ENCODE measurements at places on chromosomes 6 and 20. TPM values are rescaled to one million over a fixed set of nuclear protein-coding genes. Genes with fewer than 3 reads are reported as not detected.

The GDAP1L1 gene
- total RNA-seq: 0.93 TPM

GRCh38 chr20:58461899-58462298, 53.3 kb downstream of the APCDD1L start:
- no peak overlapping the region for H3K4me3 ChIP-seq
- no peaks in the 10 kb centered on the region for H3K36me3 ChIP-seq
- no peak overlapping the region for H3K27ac ChIP-seq
- H3K4me1 ChIP-seq: no peaks in the 10 kb centered on the region

- no peak overlapping the region for H3K4me3 ChIP-seq
- no peaks in the 10 kb centered on the region for H3K27me3 ChIP-seq
- H3K4me1 ChIP-seq: no peaks in the 10 kb centered on the region
- H3K36me3 ChIP-seq: no peaks in the 10 kb centered on the region
Measured at GRCh38 chr20:54227241-54227640, 19.4 kb downstream of the PFDN4 start.

DNA sequence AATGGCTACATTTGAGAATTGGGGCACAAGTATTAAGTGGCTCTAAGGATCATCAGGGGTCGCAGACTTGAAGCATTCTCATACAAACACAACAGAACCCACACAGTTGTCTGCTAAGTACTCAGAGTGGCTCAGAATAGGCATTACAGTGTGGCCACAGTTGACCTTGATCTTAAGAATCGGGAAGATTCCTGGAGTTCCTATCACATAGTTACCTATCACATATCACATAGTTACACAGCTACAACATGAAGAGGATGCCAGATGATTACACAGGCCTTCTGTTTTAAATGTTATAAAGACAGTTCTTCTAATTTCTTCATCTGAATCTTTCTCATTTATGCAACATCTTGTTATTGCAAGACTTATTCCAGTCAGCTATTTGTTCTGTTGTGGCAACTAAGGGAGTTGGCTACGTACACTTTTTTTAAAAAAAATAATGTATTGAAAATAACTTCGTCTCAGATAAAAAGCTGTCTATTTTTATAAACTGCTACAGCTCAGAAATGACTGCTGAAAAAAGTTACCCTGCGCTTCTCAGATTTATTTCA, 129.0 kb downstream of the REV3L start:
- no peak overlapping the region for H3K4me3 ChIP-seq
- peaks cover 46% of the 10 kb centered on the region for H3K36me3 ChIP-seq

DNA sequence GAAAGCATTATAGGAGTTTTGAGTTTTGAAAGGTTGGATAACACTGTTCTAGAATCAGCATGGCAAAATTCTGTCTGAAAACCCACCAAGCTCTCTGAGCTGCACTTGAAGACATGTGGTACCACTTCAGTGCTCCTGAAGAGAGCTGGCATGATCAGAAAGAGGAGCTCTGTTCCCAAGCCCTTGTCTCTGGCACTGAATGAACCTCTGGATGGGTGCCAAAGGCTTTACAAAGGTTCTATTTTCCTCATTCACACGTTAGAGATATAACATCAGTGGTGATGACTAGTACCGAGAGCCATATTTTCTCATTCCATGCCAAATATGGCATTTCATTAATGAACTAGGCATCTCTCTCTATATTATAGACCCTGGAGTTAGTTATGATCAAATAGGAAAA, 301.8 kb upstream of the ID4 start:
- no peak overlapping the region for H3K4me3 ChIP-seq
- no peaks in the 10 kb centered on the region for H3K4me1 ChIP-seq
- no peaks in the 10 kb centered on the region for H3K36me3 ChIP-seq
- no peak for DNase-seq

The SLC22A2 gene
- not detected for total RNA-seq

DNA sequence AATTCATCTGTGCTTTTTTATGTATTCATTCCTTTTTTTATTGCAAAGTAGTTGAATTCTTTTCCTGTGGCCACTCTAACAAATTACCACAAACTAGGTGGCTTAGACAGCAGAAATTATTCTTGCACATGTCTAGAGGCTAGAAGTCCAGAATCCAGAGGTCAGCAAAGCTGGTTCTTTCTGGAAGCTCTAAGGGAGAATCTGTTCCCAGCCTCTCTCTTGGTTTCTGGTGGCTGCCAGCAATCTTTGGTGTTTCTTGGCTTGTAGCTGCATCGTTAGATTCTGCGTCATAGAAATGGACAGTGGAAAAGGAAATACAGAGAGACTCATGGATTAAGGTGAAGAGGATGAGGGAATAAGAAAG, 39.3 kb downstream of the GSTA2 start:
- no peak overlapping the region for H3K4me3 ChIP-seq
- H3K27me3 ChIP-seq: no peaks in the 10 kb centered on the region

GRCh38 chr6:131819572-131820124, 11.8 kb downstream of the ENPP1 start:
- H3K27ac ChIP-seq: no peak overlapping the region
- H3K27me3 ChIP-seq: no peaks in the 10 kb centered on the region
- H3K4me1 ChIP-seq: no peaks in the 10 kb centered on the region
- H3K4me3 ChIP-seq: no peak overlapping the region
- DNase-seq: no peak
- H3K36me3 ChIP-seq: no peaks in the 10 kb centered on the region

- H3K27ac ChIP-seq: no peak overlapping the region
- H3K27me3 ChIP-seq: peaks cover 6% of the 10 kb centered on the region
Measured at GRCh38 chr20:59481067-59481466, 123.3 kb upstream of the PHACTR3 start.

The C20orf141 gene
- not detected for total RNA-seq

The ISM1 gene
- total RNA-seq: 2.2 TPM

DNA sequence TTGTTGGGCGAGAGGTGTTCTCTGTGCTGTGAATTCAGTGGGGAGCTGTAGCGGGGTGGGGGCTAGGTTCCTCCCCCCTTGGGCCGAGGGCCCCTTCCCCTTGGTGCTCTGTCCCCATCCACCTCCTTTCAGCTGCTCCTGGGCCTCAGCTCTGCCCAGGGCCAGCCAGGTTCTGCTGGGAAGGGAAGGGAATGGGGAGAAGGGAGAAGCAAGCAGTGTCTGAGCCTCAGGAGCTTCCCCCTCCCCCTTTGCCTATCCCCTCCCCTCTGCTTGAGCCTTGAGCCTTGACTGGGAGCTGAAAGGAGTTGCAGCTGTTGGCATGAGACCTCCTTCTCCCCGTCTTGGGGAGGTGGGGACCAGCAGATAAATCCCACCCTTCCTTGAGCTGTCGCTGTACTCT, 576 bp upstream of the RRP36 start:
- no peaks in the 10 kb centered on the region for H3K27me3 ChIP-seq
- H3K4me3 ChIP-seq: peak overlapping the region; percentile 99
- peak overlapping the region; percentile 82 for H3K27ac ChIP-seq
- DNase-seq: peak; percentile 29
- H3K36me3 ChIP-seq: peaks cover 45% of the 10 kb centered on the region

- H3K36me3 ChIP-seq: no peaks in the 10 kb centered on the region
- H3K4me3 ChIP-seq: no peak overlapping the region
- H3K27ac ChIP-seq: peak overlapping the region; percentile 4
- no peak for DNase-seq
- peaks cover 5% of the 10 kb centered on the region for H3K4me1 ChIP-seq
Measured at GRCh38 chr6:123655521-123656306, 19.0 kb upstream of the TRDN start.

- H3K27me3 ChIP-seq: no peaks in the 10 kb centered on the region
- H3K36me3 ChIP-seq: no peaks in the 10 kb centered on the region
- no peak overlapping the region for H3K27ac ChIP-seq
- H3K4me3 ChIP-seq: no peak overlapping the region
- no peak for DNase-seq
Measured at GRCh38 chr20:10306440-10307358, 88.1 kb downstream of the SNAP25 start.

- DNase-seq: no peak
- H3K36me3 ChIP-seq: no peaks in the 10 kb centered on the region
- no peak overlapping the region for H3K4me3 ChIP-seq
- H3K4me1 ChIP-seq: no peaks in the 10 kb centered on the region
Measured at GRCh38 chr6:106894978-106895702, 79.4 kb downstream of the CD24 start.

The OR12D3 gene
- total RNA-seq: not detected

GRCh38 chr20:34750484-34750883, 46.3 kb downstream of the TP53INP2 start:
- no peak overlapping the region for H3K4me3 ChIP-seq
- no peak for DNase-seq

- H3K4me3 ChIP-seq: no peak overlapping the region
- no peak for DNase-seq
- H3K27ac ChIP-seq: no peak overlapping the region
- H3K4me1 ChIP-seq: no peaks in the 10 kb centered on the region
- peaks cover 4% of the 10 kb centered on the region for H3K27me3 ChIP-seq
- H3K36me3 ChIP-seq: no peaks in the 10 kb centered on the region
Measured at GRCh38 chr20:51221791-51222408, 199.0 kb upstream of the KCNG1 start.

The SHLD1 gene
- total RNA-seq: 16.0 TPM

DNA sequence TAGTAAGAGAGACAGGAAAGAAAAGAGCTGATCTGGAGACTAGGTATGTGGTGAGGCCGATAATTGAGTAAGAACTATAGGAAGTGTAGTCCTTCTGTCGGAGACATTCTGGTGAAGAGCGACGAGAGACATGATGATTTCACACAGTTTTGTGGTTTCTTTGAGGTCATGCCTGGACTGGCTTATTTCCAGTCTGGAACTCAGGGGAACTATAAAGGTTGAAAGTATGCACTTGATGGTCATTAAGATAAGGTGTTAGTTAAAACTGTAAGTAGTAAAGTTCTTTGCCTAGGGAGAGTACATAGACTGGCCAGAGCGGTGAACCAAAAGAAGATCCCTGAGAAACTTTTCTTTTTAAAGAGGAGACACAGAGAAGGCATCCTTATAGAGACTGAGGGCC, 68.8 kb downstream of the RFX6 start:
- H3K36me3 ChIP-seq: no peaks in the 10 kb centered on the region
- H3K4me3 ChIP-seq: no peak overlapping the region
- DNase-seq: no peak
- no peaks in the 10 kb centered on the region for H3K27me3 ChIP-seq

DNA sequence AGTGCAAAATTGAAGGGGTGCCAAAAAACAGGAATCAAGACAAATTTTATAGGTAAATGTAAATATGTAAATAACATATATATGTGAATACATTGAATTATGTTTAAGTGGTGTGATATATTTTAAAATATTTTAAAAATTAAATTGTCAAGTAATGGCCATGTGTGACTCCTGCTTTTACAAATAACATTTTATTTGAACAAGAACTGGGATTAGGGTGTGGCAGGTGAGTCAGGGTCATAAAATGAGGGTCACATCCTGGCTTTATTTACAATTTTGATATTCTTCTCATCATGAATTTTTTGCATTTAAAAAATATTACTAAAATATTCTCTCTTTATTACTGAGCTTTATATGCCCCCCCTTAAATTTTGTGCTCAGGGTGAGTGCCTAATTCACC, 601.1 kb upstream of the MAN1A1 start:
- DNase-seq: no peak
- H3K4me3 ChIP-seq: no peak overlapping the region
- H3K27ac ChIP-seq: no peak overlapping the region
- no peaks in the 10 kb centered on the region for H3K27me3 ChIP-seq

The ARHGAP40 gene
- not detected for total RNA-seq

The JAG1 gene
- 12.5 TPM for total RNA-seq

GRCh38 chr6:21753241-21754108, 159.9 kb downstream of the SOX4 start:
- no peaks in the 10 kb centered on the region for H3K27me3 ChIP-seq
- no peaks in the 10 kb centered on the region for H3K4me1 ChIP-seq
- no peak overlapping the region for H3K27ac ChIP-seq
- DNase-seq: no peak
- H3K4me3 ChIP-seq: no peak overlapping the region

GRCh38 chr6:158910484-158911440, 89.2 kb downstream of the RSPH3 start:
- no peaks in the 10 kb centered on the region for H3K36me3 ChIP-seq
- H3K27ac ChIP-seq: no peak overlapping the region
- no peak for DNase-seq
- H3K4me1 ChIP-seq: no peaks in the 10 kb centered on the region
- no peak overlapping the region for H3K4me3 ChIP-seq

- no peak overlapping the region for H3K27ac ChIP-seq
- H3K4me1 ChIP-seq: peaks cover 4% of the 10 kb centered on the region
- no peak for DNase-seq
- no peaks in the 10 kb centered on the region for H3K27me3 ChIP-seq
Measured at GRCh38 chr6:139776041-139776440, 401.6 kb upstream of the CITED2 start.

GRCh38 chr6:6783721-6784120, 195.2 kb downstream of the LY86 start:
- H3K4me3 ChIP-seq: no peak overlapping the region
- no peaks in the 10 kb centered on the region for H3K27me3 ChIP-seq
- H3K27ac ChIP-seq: no peak overlapping the region
- no peak for DNase-seq
- no peaks in the 10 kb centered on the region for H3K36me3 ChIP-seq

DNA sequence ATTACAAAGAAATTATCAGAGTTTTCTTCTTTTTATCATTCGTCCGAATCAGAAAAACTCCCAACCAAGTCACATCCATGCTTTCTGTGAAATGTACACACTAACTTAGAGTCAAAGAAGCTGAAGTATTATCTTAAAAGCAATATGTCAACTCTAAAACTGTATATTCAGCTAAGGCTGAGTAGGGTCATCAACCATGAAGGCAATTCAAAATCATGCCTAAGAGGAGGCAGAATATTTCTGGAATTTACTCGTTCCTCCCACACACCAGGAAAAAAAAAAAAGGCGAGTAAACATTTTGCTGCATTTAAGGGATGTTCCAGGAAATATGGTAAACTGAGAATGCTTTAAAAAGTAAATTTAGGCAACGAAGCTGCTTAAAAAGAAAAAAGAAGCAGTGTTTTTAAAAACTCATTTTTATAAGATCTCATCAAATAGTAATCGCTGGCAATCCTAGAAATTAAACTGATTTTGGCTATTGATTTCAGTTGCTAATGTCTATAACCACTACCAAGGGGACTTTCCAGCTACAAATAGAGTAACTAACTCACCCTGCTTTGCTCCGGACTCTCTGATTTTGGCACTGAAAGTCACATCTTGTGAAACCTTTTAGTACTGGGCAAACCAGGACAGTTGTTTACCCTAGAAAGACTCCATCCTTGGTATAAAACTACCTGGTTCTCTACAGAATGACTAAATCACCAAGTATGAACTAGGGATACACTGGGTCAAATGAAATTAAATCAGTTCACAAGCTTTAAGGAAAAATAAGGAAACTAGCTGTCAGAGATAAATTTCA, 82.8 kb downstream of the MBOAT1 start:
- no peak overlapping the region for H3K4me3 ChIP-seq
- no peaks in the 10 kb centered on the region for H3K4me1 ChIP-seq
- no peak for DNase-seq
- H3K27me3 ChIP-seq: no peaks in the 10 kb centered on the region
- H3K27ac ChIP-seq: no peak overlapping the region
- no peaks in the 10 kb centered on the region for H3K36me3 ChIP-seq

All from adrenal gland (tissue), 19 donors.